SK-N-MC (cell line): ENCODE measurements at places on chromosomes 7 and 10.

GRCh38 chr7:20351901-20352300 is 21.2 kb downstream of the ITGB8 start:
- no peak for DNase-seq

DNA sequence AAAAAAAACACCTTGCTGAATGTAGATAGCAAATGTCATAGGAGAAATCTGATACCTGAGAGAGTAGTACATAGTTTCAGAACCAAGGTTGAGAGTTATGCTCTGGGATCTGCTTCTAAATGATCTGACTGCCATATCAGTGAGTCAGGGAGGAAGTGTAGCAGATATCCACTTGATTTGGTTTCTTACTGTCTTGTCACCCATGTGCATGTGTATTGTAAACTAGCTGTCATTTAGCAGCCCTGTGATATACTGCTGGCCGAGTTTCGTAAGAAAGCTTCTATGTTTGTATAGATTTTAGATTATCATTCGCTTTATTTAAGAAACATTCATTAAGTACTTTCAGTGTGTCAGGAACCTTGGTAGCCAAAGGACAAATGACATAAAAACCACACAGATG is 42.0 kb downstream of the SP4 start:
- DNase-seq = no peak

DNA sequence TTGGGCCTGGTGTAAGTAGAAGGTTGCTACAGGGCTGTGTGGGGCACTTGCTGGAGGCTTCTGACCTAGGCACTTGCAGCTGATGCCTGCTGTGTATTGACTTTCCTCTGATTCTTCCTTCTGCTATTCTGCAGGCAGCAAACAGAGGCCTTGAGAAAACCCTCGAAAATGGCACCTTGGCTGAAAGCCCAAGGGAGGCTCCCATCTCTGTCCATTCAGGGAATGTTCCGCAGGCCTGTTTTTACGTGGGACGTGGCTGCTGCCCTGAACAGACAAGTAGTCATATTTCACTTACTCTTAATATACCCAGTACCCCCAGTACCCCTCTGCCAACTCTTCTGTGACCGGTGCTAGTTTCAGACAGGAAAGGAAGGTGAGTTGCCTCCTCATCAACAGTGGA is 664.7 kb downstream of the INHBA start:
- DNase-seq = no peak

DNA sequence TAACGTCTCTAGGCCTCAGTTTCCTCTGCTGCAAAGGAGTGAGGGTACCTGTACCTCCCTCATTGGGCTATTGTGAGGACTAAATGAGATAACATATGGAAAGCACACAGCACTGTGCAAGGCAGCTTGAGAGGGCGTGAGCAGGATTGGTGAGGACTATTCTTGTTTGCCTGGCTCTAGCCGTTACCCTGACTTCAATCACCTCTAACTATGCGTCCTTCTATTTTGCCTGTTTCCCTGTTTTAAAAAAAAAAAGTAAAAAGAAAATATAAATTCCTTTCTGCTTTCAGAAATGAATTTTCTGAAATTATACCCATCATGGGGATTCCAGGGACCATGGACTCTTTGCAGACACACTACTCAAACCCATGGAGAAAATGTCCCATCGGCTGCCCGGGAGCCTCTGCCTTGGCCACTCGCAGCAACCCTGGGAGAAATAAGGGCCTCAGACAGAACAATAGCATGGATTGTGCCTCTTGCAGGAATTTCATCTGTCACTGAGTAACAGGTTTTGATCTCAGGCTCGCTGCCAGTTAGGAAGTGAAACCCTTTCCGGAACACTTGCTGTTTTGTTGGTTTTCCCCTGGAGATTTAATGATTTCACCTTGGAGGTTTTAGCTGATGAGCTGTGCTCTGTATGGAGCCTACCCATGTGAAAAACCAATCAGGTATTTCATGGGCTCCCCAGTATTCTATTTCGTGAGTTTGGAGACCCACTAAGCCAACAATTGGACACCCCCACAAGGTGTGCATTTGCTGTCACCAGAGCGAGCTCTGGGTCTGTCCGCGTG is 55.6 kb downstream of the STEAP1B start:
- no peak for DNase-seq

DNA sequence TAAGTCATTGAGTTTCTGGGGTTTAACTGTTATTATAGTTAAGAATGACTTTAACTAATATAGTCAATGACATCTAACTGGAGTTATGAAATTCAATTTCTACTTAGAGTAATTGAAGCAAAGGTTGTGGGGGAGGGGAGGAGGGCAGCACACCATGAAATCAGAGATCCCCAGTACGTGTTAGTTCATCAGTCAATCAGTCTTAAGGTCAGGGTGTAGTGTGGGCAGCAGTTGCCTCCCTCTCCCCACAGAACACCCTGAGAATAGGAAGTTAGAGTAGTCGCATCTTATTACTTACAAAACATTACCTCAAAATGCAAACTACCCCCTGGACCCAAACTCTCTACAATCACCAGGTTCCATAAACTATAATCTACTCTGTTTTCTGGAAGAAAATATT is 7.0 kb upstream of the HPS1 start:
- DNase-seq = no peak

GRCh38 chr10:23630376-23630775 is 191.5 kb downstream of the OTUD1 start:
- no peak for DNase-seq

DNA sequence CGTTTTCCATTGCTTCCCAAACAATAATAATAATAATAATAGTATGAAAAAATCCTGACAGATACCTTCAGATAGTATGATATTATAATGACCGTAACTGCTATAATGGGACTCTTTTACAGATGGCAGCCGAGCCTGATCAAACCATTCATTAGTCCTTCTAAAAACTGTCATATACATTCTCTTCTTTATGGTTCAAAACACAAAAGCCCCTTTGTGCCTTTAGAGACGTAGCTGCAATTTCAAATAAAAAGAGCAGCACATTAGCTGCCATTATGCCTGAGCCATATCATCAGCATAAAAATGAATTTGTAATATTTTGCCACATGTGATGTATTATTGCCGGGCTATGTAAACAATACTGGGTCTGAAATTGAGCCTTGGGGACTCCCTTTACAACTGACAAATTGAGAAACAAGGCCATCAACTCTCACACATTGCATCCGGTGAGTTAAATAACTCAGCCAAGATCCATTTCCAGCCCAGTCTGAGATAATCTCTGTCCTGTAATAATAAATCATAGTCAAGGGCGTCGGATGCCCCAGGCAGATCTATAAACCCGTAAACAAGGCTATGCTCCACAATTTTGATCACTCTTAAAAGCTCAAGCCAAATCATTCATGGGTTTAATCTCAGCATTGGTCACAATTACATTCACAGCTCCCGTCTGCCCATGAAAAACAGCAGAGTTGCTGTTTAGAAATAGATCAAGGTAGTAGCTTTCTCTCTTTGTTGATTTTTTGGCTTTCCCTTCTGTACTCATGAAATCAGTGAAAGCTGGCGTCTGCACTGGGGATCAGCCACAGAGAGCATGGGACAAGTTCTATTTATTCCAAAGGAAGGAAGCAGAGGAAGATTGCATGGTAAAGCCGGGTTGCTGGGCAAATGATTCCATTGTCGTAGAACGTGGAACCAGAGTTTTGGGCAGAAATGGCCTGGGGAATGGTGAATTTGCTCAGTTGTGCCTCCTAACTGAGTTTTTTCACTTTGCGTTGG is 150.1 kb upstream of the BMPER start:
- DNase-seq = no peak
